ENCODE measurements at places on chromosomes 7 and 10.
A peak's percentile ranks its signal among the peaks of the same experiment; 100 is the strongest.

DNA sequence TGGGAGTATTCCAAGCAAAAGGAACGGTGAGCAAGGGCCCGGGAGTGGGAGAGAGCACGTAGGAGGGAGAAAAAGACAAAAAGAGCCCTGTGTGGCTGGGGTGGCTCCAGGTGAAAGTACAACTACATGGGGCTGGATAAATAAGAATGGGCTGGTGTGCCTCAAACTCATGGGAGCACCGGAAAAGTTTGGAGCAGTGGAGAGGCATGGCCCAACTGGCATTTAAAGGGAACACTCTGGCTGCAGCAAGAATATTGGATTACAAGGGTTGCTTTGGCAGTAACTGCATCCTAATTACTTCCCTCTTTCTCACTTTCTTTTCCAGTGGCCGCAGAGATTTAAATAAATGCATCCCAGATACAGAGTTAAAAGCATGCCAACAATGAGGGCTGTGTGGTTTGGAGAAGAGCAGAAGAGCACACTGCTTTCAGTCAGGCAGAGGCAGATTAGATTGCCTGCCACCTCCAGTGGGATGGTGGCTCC is 39.1 kb upstream of the HERPUD2 start:
- no peak for DNase-seq

DNA sequence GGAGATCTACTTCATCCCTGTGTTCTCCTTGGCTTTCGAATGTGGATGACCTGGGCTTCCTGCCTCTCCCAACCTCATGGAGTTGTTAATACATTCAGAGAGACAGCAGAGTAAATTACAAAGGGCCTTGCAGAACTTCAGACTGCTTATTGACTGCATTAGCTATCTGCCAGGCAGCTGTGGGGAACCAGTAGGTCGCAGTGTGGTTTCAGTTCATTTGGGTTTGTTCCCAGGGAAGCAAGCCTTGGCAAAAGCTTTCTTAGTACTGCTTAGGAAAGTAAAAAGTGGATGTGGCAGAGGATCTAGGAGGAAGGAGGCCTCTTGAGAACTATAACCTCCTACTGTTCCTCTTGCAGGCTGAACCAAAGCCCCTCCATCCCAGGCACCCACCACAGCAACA is 9.2 kb downstream of the NPFFR1 start:
- DNase-seq: no peak

DNA sequence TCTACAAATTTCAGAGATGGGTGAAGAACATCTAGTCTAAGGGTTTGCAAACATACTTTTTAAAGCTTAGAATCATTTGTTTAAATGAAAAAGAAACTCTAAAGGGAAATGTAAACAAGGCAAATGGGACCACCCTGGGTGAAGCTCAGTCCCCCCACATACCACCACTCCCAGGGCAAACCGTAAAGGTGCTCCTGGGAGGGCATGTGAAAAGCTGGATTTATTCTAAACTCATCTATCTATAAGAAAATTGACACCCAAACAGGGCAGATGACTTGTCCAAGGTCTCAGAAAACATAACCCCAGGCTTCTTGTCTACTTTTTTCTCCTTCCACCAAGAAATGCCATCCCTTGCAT is 223.3 kb upstream of the PRKCQ start:
- DNase-seq: no peak

GRCh38 chr10:116437076-116437692 is 9.5 kb downstream of the PNLIPRP3 start:
- no peak for DNase-seq

DNA sequence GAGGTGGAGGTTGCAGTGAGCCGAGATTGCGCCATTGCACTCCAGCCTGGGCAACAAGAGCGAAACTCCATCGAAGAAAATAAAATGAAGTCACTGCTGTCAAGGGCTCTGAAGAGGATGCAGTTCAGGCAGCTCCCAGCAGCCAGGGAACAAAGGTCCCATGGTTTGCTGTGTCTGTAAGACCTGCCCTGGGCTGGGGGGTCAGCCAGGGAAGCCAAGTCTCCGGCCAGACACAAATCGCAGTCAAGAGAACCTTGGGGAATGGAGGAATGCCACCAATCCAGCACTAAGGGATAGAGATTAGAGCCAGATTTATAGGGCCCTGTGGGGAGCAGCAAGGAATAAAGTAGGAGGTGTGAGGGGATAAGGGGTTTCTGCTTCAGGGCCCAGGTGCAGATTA is 28.9 kb upstream of the VSIR start:
- no peak for DNase-seq

DNA sequence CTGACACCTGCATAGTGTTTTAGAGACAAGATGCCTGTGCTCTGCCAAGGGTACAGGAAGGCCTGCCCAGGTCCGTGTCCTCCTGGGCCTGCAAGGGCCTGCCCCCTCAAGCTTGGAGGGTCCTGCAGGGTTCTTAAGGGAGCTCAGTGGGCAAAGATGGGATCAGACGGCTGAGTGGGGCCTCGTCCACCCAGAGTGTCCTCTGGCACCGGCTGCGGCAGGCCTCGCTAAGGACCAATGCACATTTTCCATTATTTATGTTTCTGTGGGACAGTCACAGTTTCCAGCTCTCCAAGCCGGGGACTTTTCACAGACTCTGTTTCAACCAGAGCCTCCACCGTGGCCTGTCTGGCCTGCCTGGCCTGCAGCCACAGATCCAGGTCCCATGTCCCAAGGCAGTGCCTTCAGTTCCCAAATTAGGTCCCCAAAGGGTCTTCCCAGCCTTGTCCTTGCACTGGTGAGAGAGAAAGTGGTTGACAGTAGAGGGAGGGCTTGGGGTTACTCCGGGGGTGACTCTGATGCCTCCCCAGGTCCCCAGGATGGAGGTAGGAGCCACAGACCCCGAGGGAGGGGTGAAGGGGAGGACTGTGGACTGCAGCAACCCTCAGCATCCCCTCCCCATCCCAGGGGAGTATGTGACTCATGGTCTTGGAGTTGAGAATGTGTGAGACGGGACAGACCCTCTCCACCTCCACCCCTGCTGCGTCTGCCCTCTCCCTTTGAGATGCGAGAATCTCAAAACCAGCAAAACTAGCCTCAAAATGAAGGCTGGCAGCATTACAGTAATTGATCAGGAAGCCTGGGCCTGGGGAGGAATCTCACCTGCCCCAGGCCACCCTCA is 14.8 kb downstream of the MYL10 start:
- DNase-seq: no peak

DNA sequence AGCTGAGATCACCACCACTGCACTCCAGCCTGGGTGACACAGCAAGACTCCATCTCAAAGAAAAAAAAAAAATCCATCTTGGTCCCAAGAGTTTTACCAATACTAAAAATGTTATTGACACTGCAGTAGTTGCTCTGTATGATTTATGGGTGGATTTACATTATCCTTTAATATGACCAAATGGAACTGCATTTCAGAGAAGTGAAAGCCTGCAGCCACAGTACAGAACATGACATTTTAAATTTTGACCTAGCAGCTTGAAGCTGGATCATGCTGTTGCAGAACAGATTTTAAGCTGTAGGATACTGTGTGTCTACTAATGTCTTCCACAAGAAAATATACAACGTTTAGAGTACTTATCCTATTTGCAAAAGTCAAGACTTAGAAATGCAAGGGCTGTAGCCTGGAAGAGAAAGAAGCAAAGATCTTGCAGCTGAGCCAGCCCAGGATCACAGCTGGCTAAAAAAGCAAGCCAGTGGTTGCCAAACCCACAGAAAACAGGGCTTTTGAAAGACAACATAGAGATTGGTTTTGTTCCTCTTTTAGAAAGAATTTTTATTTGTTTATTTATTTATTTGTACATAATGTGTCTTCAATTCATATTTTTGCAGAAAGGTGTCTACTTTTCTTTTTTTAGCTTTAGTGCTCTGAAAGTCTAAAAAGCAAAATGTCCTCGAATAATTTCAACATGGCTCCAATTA is 55.2 kb upstream of the WNT16 start:
- no peak for DNase-seq

DNA sequence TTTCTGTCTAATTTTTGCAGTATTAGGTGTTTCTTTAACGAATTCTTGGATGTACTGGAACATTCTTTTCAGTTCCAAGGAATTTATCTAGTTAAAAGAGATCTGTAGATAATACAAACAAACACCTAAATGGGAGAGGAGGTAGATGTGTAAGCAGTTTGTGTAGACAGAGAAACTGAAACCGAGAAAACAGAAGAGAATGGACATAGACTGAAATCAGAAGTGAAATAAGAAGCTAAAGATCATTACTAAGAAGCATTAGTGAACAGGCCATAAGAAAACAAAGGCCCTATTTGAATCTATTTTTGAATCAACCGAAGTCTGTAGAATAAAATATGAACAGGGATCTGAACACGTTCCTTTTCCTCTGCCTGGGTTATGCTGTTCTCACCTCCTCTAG is 26.5 kb upstream of the TMEM229A start:
- no peak for DNase-seq

DNA sequence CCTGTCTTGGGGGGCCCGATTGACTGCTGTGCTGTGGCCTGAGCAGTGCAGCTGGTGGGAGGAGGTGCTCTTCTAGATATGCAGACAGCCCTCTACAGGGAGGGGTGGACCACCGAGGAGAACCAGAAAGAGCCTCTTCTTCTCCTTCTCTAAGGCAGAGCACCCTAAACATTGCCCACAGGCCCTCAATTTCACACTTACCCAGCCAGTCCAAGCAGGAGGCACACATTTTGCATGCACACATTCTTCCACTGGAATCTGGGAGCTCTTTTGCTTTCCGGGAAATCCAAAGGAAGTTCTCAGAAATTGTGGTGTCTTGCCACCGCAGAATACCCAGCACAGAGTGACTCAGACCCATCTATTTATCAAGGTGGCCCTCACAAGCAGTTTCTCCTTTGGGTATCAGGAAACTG is 45.8 kb downstream of the EEPD1 start:
- DNase-seq: no peak

- DNase-seq: peak; percentile 19
These were observed 27.7 kb downstream of the BTBD16 start for GRCh38 chr10:122298598-122299301.

GRCh38 chr7:20085086-20085485 is 132.1 kb downstream of the MACC1 start:
- no peak for DNase-seq

GRCh38 chr7:41754046-41754445 is 51.2 kb upstream of the INHBA start:
- no peak for DNase-seq

DNA sequence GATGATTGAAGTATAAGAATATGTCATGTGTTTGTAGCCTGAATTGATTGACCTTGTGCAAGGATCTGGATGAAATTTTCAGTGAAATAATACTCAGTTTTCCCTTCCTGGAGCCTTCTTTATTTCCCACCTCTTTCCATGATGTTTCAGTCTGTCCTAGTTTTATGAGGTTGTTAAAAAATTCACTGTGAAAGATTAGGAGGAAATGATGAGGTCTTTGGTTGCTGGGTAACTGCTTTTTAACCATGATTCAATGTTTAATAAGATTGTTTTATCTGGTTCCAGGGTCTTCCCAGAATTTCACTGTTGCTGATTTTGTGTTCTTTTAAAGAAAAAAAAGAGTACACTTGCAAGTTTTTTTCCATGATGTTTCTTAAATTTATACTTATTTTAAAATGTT is 221.5 kb downstream of the MBL2 start:
- DNase-seq: no peak
